ENCODE measurements at places on chromosomes 1 and 21.

GRCh38 chr1:225816643-225817538 is 7.0 kb downstream of the EPHX1 start:
- peak; percentile 52 for DNase-seq

- DNase-seq, result no peak
These were observed 4.4 kb upstream of the ELF3 start for GRCh38 chr1:202005958-202006357.

DNA sequence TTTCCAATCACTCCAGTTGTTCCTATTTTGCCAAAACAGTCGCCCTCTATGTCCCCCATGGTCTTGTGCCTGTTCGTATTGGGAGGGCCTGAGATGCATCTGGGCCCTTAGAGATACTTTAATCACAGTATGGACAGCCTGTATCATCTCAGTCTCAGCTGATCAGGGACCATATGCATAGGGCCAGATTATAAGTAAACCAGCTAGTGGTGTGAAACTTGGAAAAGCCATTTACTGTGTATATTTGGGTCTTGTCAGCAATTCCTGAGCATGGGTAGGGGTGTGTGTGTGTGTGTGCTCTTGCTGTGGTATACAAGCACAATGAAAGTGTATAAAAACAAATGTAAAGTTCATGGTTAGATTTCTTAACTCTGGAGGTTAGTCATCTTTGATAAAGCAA is 22.8 kb downstream of the SH3BGR start:
- no peak for DNase-seq

GRCh38 chr21:41678924-41679318 is 87.9 kb downstream of the RIPK4 start:
- no peak for DNase-seq

DNA sequence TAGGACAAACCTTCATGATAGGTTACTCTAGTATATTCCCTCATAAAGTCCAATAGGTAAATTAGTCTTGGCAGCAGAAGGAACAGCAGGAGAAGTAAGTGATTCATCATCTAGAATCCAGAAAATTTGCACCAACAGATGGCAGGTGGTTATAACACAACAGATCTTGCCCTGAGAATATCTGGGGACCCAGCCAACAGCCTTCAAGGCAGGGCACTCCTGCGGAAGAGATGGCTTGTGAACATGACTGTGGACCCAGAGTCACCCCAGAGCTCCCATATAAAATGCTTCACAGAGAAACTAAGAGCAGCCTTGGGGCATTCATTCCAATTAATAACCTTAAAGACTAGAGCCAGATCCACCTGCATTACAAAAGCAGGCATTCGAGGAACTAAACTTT is 7.9 kb upstream of the PLA2G2C start:
- DNase-seq, result peak; percentile 57

GRCh38 chr1:20279509-20279908 is 11.2 kb upstream of the VWA5B1 start:
- DNase-seq, result no peak

DNA sequence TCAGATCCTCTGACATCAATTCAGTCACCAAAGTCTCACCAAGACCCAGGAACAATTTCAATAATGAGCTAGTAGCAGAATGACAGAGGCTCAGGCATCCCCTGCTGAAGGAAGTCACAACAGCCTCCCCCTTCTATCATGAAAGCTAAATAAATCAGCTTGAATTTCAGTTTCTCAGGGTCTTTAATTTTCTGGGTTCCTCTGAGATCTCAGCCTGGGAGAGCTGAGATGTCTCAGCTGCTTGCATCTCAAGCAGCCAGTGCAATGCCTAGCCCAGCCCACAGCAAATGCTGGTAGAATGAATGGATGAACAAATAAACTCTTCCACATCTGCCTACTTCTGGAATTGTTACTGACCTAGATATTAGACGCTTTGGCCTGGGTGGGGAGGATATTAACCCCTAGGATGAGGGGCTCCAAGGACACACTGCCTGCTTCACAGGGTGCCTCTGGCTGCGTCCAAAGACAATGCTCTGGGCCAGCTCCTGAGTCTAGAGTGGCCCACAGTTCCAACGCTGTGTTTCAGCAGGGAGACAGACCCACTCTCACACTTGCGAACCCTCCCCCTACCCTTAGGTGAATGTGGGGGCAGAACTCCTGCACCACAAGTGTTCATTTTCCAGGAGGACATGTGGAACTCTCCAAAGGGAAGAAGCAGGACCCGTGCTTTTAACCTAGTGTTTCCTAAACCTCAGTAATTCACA is 11.2 kb upstream of the LORICRIN start:
- no peak for DNase-seq

- DNase-seq, result no peak
These were observed 143.0 kb upstream of the KLHDC7A start for GRCh38 chr1:18337757-18338156.

DNA sequence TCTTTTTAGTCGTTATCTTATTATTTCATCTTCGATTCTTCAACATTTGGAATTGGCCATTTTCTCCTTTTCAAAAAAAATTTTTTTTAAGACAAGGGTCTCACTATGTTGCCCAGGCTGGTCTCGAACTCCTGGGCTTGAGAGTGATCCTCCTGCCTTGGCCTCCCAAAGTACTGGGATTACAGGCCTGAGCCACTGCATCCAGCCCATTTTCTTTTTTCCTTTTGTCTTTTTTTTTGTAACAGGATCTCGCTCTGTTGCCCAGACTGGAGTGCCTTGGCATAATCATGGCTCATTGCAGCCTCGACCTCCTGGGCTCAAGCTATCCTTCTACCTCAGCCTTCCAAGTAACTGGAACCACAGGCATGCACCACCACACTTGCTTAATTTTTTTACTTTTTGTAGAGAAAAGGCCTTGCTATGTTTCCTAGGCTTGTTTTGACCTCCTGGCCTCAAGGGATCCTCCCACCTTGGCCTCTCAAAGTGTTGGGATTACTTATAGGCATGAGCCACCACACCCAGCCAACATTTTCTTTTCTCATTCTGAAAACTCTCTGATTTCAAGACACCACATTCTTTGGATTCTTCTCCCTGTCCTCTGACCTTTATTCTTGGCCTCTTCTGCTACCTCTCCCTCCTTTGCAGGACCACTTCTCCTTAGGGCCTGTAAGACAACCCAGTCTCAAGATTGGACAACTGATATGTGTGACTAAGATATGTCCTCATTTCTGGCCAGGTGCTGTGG is 6.0 kb upstream of the MAP1LC3C start:
- DNase-seq, result no peak

GRCh38 chr1:21308330-21308729 is 18.1 kb upstream of the ECE1 start:
- DNase-seq, result no peak

DNA sequence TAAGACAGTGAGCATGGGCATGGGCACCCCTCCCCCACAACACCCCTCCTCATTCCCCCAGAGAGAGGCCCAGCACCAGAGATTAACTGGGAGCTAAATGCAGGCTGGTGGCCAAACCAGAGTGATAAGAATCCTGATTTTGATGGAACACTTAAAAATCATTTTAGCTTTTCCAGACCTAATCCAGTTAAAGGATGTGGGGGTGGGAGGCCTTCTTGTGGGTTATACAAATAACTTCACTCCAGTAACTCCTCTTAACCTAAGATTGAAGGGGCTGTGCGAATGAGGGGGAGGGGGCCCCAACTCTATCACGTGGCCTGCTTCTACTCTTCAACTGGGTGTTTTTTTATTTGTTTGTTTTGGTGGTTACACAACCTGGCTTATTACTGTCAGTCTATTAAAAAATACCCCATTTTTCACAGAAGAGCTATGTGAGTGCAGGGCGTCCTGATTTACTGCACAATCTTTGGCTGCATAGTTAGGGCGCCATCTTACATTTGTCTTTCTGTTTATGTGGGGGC is 398.1 kb upstream of the LYPLAL1 start:
- DNase-seq, result no peak

DNA sequence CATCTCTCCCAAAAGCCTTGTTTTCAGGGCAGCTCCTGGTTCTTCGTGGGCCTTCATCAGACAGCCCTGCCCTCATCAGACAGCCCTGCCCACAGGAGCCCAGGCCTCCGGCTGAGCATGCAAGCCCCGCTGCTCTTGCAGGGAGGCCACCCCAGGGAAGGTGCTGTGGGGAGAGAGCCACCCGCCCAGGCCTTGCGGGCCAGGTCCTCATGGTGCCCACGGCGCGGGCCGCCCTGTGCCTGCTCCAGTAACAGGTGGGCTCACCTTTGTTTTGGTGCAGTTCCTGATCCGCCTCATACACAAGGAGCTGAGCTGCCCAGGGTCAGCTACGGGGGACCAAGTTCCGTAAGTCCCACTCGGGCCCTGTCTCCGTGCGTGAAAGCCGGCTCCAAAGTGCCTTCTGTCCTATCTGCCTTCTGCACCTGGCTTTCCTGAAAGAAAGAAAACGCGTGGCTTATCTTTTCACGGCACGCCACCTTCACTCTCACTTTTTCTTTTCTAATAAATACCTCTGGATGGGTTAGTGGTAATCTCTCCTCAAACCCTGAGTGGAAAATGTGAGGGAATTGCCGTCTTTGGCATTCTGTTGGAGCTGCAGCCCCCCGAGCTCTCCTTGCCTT is 65.9 kb downstream of the SLC37A1 start:
- DNase-seq, result no peak

DNA sequence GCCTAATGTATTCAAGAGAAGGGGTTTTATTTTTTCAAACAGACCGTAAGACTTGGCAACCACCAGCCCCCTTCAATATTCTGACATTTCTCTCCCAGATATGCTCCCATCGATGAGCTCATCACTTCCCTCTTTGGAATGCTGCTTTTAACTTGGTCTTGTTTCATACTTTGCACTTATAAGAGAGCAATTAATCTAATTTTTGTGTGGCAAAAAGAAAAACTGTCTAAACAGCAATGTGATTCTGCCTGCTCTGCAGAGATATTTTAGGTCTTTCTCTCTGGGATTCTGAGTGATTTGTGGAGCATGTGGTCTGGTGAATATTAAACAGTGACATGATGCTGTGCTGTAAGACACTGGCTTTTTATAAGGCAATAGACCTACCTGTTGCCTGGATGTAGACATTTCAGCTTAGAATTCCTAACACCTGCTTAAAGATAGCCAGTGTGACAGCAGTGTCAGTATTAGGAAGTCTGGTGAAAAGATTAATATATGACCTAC is 284.8 kb downstream of the BACH1 start:
- DNase-seq, result no peak

GRCh38 chr1:84802567-84803232 is 90.3 kb downstream of the LPAR3 start:
- no peak for DNase-seq

GRCh38 chr1:234551032-234551378 is 59.0 kb downstream of the IRF2BP2 start:
- no peak for DNase-seq

DNA sequence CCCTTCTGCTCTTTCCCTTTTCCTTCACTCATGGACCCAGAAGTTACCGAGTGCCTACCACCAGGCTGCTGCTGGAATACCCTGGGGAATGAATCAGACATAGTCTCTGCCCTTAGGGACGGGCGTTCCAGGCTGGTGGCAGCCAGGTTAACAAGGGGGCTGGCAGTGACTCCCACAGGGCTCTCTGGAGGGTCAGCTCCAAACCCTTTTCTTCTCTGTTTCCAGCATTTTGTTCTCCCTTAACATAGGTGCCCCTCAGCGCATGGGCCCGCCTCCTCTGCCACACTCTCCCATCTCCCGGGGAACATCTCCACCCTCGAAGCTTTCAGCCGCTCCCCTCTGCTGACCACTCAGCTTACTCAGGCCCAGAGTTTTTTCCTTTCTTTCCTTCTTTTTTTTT is 62.9 kb upstream of the LRP8 start:
- no peak for DNase-seq

DNA sequence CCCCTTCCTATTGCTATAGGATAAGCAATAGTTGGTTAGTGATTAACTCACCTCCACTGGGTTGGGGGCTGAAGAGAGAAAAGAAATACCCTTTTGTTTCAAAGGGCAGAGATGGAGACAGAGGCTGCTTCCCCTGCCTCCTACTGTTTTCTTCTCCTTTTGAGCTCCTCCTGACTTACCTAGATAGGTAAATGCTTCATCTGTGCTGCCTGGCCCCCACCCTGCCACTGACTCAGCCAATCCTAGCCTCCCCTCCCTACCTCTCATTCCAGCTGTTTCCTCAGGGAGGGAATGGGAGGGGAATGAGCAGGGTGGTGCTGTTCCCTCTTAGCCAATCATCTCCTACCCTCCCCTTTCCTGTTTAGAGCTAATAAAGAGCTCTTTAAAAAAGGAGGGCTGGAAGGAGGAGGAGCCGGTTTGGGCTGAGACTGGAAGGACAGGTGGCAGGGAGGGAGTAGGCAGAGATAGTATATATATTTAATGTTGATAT is at the start of gene C1orf116:
Gene C1orf116, minus strand, starts transcription at position 229 of the 490 bp plus-strand sequence. CDS start 5,158 bp downstream, outside the sequence.
- no peak for DNase-seq

DNA sequence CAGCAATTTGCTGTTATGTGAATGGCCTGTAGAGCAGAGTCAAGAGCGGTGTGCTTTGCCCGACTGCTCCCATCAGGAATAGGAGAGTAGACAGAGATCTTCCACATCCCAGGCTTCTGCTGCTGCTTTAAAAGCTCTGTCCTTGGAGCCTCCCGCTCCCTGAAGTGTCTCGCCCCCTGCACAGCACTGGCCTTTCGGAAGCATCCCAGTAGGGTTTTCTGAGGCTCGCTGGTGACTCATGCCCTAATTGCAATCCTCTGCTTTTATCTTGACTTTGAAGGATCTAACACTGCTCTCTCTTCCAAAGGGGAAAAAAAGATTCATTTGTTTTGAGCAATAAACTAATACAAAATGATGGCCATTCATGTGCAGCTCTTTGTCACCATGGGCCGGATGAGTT is 13.3 kb upstream of the CD101 start:
- peak; percentile 31 for DNase-seq

DNA sequence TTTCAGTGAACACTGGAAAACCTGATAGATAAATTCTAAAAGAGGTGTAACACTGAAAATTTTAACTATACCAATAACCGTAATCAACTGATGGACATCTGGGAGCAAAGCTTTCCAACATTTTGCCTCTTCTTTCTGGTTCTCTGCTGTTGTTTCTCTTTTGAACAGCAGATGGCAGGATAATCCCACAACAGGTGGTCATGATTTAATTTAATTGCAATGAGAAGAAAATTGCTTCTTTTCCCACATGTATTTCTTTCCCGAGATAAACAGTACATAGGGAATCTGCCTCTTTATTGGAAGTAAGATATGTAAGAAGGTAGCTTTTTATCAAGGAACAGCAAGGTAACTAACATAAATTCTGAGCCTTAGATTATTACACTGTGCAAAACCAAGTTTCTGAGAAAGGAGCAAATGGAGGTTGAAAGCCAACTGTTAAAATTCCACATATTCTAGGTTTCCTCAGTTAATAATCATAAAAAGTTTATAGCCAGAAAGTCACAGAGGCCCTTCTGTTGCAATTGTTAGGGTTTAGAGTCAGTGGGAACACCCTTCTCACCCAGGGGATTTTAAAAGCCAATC is 72.9 kb downstream of the RPS6KA1 start:
- DNase-seq, result peak; percentile 41

DNA sequence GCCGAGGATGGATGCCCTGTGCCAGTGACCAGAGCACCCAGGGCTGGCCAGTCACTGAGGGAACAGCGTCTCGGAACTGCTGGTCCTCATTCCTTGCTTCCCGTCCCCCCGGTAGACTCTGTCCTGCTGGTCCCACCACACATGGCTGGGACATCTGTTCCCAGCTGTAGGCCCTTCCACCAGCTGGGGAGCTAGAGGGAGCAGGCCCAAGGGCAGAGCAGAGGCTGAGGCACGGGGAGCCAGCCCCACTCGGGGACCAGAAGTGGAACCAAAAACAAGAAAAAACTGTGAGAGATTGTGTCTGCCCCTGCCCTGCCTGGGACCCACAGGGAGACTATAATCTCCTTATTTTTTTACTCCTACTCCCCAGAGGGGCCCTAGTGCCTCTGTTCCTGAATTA is 23.8 kb downstream of the ATP8B2 start:
- no peak for DNase-seq

GRCh38 chr1:18883636-18884418 is 18.5 kb downstream of the ALDH4A1 start:
- no peak for DNase-seq

- DNase-seq, result no peak
These were observed 74.6 kb downstream of the PGBD5 start for GRCh38 chr1:230351514-230351913.

Data from NCI-H446 treated with DMSO at 0.1 percent for 48 hours (cell line).